T-helper 17 cell (primary cell): ENCODE measurements at places on chromosomes 5 and 9.
A peak's percentile ranks its signal among the peaks of the same experiment; 100 is the strongest.

DNA sequence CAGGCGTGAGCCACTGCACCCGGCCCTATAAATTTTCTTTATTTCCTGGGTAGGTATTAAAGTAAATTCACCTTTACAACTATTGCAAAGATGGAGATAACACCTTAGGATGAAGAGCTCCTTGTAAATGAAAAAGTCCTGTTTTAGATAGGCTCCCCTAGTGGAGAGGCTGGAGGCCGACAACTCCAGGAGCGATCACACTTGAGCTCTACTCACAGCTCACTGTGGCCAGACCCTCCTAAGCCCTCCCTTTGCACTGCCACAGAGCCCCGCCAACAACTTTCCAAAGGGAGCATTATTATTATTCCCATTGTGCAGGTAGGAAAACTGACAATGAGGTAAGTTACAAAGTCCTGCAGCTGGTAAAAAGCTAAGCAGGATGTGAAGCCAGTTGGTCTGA lies 139.1 kb upstream of the ERCC6L2 start:
- H3K36me3 ChIP-seq, result peaks cover 5% of the 10 kb centered on the region
- DNase-seq, result no peak
- H3K4me3 ChIP-seq, result no peak overlapping the region
- H3K4me1 ChIP-seq, result peaks cover 2% of the 10 kb centered on the region

DNA sequence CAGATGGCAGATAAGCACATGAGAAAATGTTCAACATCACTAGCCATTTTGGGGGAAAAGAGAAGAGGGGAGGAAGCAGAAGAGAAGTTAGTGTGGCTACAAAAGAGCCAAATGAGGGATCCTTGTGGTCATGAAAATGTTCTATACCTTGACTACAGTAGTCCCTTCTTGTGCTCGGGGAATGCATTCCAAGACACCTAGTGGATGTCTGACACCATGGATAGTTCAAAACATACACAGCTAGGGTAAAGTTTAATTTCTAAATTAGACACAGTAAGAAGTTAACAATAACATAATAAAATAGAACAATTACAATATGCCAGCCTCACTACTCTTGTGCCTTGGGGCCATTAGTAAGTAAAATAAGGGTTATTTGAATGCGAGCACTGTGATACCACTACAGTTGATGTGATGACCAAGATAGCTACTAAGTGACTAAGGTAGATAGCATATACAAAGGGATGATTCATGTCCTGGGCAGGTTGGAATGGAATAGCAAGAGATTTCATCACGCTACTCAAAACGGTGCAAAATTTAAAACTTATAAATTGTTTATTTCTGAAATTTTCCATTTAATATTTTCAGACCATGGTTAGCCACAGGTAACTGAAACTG lies 344.1 kb downstream of the NR2F1-AS1 start:
- no peaks in the 10 kb centered on the region for H3K36me3 ChIP-seq
- DNase-seq, result no peak
- no peak overlapping the region for H3K27ac ChIP-seq
- no peaks in the 10 kb centered on the region for H3K27me3 ChIP-seq
- no peaks in the 10 kb centered on the region for H3K4me1 ChIP-seq
- H3K4me3 ChIP-seq, result no peak overlapping the region

DNA sequence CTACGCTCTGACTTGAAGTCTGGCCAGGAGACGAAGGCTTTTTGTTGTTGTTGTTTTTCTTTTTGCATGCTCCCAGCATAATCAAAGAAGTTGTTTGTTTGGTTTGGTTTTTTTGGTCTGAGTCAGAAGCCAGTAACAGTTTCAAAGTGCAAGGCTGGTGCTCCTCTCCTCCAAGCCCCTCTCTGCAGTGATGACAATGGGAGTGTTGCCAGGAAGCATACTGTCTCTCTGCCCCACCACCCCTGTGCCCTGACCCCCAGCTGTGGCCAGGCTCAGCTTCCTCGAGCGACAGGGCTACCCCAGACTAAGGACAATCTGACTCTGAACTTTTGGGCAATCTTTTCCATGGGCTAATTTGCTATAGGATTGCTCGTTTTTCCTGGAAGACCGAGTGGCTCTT lies 173.8 kb upstream of the PITX1 start:
- no peaks in the 10 kb centered on the region for H3K4me1 ChIP-seq
- no peak overlapping the region for H3K4me3 ChIP-seq
- DNase-seq, result no peak
- peaks cover 36% of the 10 kb centered on the region for H3K27me3 ChIP-seq
- H3K27ac ChIP-seq, result no peak overlapping the region
- H3K36me3 ChIP-seq, result peaks cover 3% of the 10 kb centered on the region

DNA sequence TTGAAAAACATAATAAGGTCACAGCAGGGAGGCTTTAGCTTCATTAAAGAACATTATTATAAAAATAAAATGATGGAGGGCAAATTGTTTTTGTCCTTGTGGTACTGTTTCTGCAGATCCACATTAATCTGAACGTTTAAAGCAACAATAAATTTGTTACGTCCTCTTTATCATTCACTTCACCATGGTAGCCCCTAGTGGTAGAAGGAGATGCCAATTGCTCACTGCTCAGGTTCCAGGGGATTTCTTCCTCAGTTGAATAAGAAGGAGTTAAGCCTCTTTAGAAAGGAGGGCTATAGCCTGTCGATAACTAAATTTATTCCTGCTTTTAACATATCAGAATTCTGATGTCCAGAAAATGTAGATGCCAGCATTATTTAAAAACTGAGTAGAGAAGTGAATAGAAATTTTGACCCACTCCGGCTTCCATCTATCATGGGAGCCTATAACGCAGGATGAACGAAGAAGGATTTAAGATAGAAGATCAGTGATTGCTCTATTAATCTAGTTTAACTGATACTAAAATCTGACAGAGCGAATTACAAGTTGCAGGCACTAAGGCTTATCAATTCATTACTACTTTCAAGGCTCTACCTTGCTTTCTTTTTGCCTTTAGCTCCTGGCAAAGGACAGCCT lies 692.3 kb downstream of the PTPRD start:
- no peaks in the 10 kb centered on the region for H3K27me3 ChIP-seq
- no peak overlapping the region for H3K4me3 ChIP-seq
- H3K4me1 ChIP-seq, result peaks cover 5% of the 10 kb centered on the region
- no peak overlapping the region for H3K27ac ChIP-seq
- no peak for DNase-seq

DNA sequence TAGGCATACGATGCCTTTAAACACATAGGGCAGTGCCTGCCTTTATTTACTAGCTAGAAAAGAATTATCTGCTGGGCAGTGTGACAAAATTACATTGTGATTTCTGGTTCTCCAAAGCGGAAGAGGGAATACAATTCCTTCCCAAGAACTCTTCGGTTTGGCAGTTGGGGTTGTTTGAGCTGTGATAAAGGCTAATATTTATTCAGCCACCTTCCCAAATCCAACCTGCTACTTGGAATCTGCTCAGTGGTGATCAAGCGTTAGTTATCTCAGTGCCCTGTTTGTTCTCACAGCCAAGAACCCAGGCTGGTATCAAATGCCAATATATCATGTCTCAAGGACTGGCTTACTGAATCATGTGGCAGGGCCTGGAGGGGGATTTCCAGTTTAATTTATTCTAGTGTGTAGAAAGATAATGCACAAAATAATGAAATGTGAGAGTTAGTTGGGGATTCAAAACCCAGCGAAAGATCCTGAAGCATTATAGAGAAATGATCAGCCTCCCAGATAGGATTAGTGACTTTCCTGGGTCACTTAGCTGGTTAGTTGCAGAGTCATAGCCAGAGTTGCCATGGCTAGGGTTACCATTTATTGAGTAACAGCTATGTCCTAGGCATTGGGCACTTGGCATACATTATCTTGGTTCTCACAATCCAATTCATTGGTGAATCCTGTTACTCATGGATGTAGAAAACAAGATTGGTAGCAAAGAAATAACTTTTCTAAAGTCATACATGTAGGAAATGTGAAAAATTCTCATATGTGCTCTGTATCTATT lies 457.0 kb upstream of the KLF4 start:
- H3K27ac ChIP-seq, result no peak overlapping the region
- no peaks in the 10 kb centered on the region for H3K27me3 ChIP-seq
- H3K4me1 ChIP-seq, result no peaks in the 10 kb centered on the region
- H3K4me3 ChIP-seq, result no peak overlapping the region
- no peak for DNase-seq

GRCh38 chr5:60510049-60510448 lies 189.9 kb downstream of the DEPDC1B start:
- no peaks in the 10 kb centered on the region for H3K36me3 ChIP-seq
- H3K4me3 ChIP-seq, result no peak overlapping the region
- no peak for DNase-seq
- no peaks in the 10 kb centered on the region for H3K27me3 ChIP-seq
- H3K4me1 ChIP-seq, result no peaks in the 10 kb centered on the region

- H3K4me1 ChIP-seq, result peaks cover 11% of the 10 kb centered on the region
- no peak for DNase-seq
- no peaks in the 10 kb centered on the region for H3K36me3 ChIP-seq
- peak overlapping the region; percentile 27 for H3K27ac ChIP-seq
- no peaks in the 10 kb centered on the region for H3K27me3 ChIP-seq
These were observed 819 bp downstream of the LCN2 start for GRCh38 chr9:128149951-128150593.

DNA sequence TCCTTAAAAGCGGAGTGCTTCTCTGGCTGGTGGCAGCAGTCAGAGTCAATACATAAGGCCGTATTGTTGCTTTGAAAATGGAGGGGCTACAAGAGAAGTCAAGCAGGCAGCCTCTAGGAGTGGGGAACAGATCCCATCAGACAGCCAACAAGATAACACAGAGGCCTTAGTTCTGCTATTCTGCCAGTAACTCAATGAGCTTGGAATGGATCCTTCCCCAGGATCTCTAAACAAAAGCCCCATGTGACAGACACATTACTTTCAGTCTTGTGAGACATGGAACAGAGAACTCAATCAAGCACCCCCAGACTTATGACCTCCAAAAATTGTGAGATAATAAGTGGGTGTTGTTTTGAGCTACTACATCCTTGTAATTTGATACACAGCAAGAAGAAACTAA lies 158.6 kb downstream of the RFX3 start:
- H3K27ac ChIP-seq, result no peak overlapping the region
- H3K4me1 ChIP-seq, result peaks cover 16% of the 10 kb centered on the region
- no peak overlapping the region for H3K4me3 ChIP-seq
- H3K27me3 ChIP-seq, result no peaks in the 10 kb centered on the region
- H3K36me3 ChIP-seq, result no peaks in the 10 kb centered on the region
- no peak for DNase-seq

GRCh38 chr9:103789686-103790085 lies 304.4 kb upstream of the SMC2 start:
- H3K27me3 ChIP-seq, result no peaks in the 10 kb centered on the region
- no peak for DNase-seq
- no peaks in the 10 kb centered on the region for H3K36me3 ChIP-seq

DNA sequence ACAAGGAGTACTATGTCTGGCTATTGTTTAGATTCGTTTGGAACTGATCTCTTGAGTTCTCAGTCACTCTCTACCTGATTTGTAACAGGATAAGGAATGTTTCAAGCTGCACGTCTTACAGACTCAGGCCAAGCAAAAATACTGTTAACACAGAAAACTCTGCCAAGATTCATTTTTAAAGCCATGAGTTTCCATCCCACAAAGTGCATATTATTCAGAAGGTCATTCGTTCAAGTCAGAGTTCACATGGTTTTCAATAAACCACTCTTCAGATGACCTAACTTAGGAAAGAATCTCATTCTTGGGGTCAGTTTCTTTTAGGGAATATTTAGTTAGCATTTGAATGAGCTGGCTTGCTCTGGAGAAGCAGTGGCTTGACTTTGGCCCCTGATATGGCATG lies 49.3 kb downstream of the F2R start:
- peaks cover 2% of the 10 kb centered on the region for H3K4me1 ChIP-seq
- H3K27me3 ChIP-seq, result peaks cover 4% of the 10 kb centered on the region
- H3K36me3 ChIP-seq, result peaks cover 3% of the 10 kb centered on the region
- no peak overlapping the region for H3K4me3 ChIP-seq

DNA sequence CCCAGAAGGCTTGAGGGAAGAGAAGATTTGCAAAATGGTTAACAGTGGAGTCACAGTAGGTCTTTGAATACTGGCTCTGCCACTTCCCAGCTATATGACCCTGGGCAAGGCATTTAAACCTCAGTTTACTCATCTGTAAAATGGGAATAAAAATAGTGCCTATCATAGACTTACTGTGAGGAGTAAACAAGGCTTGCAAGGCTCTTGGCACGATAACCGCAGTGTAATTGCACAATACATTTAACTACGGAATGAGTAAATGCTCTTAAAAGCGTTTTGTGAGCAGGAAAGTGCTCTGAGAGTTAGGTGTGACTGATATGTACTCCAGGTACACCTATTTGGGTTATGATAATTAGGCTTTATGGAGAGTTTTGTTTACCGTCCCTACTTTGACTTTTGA lies 8.4 kb downstream of the SLC36A3 start:
- no peak overlapping the region for H3K27ac ChIP-seq
- H3K4me3 ChIP-seq, result no peak overlapping the region
- DNase-seq, result no peak
- H3K4me1 ChIP-seq, result peaks cover 2% of the 10 kb centered on the region
- H3K27me3 ChIP-seq, result peaks cover 16% of the 10 kb centered on the region

DNA sequence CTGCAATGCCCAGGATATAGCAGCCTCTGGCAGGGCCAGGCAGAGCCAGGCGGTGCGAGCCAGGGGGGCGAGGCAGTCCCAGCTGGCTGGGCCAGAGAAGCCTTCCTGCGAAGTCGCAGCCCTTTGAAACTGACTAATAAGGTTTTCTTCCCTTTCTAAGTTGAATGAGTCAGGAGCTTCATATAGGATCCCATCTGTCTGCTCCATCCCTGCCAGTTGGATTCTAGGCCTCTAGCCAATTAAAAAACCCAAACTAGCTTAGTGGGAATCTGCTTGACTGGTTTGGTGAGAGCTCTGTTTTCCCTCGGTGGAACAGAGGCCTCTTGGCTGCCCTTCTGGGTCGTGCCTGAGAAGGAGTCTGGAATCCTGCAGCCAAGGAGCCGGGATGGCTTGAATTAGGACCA lies 70.1 kb upstream of the RAPGEF1 start:
- H3K36me3 ChIP-seq, result peaks cover 2% of the 10 kb centered on the region
- H3K4me1 ChIP-seq, result no peaks in the 10 kb centered on the region
- H3K27me3 ChIP-seq, result peaks cover 73% of the 10 kb centered on the region
- DNase-seq, result no peak

GRCh38 chr5:30878746-30879145 lies 314.7 kb upstream of the CDH6 start:
- H3K4me3 ChIP-seq, result no peak overlapping the region
- no peaks in the 10 kb centered on the region for H3K27me3 ChIP-seq
- no peak overlapping the region for H3K27ac ChIP-seq

DNA sequence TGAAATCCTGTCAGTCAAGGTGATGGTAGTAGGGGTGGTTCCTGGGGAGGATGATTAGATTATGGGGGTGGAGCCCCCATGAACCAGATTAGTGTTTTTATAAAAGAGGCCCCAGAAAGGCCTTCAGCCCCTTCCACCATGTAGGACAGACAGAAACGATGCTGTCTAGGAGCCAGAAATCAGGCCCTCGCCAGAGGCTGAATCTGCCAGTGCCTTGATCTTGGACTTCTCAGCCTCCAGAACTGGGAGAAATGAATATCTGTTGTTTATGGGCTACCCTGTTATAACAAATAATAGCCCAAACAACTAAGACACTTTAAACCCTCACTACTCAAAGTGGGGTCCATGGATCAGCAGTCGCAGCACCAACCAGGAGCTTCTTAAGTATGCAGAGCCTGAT lies 20.2 kb upstream of the FOXB2 start:
- H3K36me3 ChIP-seq, result no peaks in the 10 kb centered on the region
- peaks cover 53% of the 10 kb centered on the region for H3K27me3 ChIP-seq
- DNase-seq, result no peak
- H3K27ac ChIP-seq, result no peak overlapping the region
- no peaks in the 10 kb centered on the region for H3K4me1 ChIP-seq
- no peak overlapping the region for H3K4me3 ChIP-seq

- H3K36me3 ChIP-seq, result no peaks in the 10 kb centered on the region
- H3K4me3 ChIP-seq, result no peak overlapping the region
- DNase-seq, result no peak
- no peak overlapping the region for H3K27ac ChIP-seq
- H3K27me3 ChIP-seq, result peaks cover 16% of the 10 kb centered on the region
- H3K4me1 ChIP-seq, result peaks cover 2% of the 10 kb centered on the region
These were observed 158.0 kb upstream of the FREM1 start for GRCh38 chr9:15068261-15068660.
